ENCODE measurements at places on chromosomes 2 and 18. TPM values are rescaled to one million over a fixed set of nuclear protein-coding genes. Genes with fewer than 3 reads are reported as not detected.

- no peak for DNase-seq
Observed at GRCh38 chr18:10370716-10371115, 83.7 kb upstream of the APCDD1 start.

DNA sequence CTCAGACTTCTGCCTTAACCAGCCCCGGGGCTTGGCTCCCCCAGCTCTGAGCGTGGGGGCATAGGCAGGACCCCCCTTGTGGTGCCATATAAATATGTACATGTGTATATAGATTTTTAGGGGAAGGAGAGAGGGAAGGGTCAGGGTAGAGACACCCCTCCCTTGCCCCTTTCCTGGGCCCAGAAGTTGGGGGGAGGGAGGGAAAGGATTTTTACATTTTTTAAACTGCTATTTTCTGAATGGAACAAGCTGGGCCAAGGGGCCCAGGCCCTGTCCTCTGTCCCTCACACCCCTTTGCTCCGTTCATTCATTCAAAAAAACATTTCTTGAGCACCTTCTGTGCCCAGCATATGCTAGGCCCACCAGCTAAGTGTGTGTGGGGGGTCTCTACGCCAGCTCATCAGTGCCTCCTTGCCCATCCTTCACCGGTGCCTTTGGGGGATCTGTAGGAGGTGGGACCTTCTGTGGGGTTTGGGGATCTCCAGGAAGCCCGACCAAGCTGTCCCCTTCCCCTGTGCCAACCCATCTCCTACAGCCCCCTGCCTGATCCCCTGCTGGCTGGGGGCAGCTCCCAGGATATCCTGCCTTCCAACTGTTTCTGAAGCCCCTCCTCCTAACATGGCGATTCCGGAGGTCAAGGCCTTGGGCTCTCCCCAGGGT lies 5.5 kb downstream of the CTDSP1 start:
- no peak for DNase-seq

Gene CXCR1
- polyA plus RNA-seq = not detected

- no peak for DNase-seq
Observed at GRCh38 chr2:30380824-30381223, 66.2 kb upstream of the LCLAT1 start.

- DNase-seq = no peak
Observed at GRCh38 chr2:51299370-51299769, 267.4 kb upstream of the NRXN1 start.

GRCh38 chr2:196459539-196459938 lies 180.0 kb upstream of the CCDC150 start:
- no peak for DNase-seq

- DNase-seq = no peak
Observed at GRCh38 chr2:86027196-86027921, 78.3 kb downstream of the POLR1A start.

GRCh38 chr2:18971069-18971378 lies 381.7 kb upstream of the NT5C1B start:
- DNase-seq = no peak

Gene REG1B
- not detected for polyA plus RNA-seq

DNA sequence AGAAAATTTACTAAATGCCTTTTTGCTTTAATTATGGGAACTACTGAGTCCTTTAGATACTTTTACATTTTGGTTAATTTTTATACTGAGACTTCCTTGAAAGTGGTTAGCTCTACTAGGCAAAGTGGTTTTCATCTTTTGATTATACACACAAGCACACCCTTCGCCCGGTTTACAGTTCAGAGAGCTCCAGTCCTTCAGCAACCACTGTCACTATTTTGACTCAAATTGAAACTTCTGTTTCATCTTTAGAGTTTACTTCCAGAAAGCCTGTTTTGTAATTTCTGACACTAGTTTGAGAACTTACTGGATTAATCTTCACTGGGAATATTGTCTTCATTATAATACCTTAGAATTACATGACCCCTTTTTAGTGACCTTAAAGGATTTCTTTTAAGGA lies 140.3 kb upstream of the FOSL2 start:
- no peak for DNase-seq

Gene SMAD2
- 97.8 TPM for polyA plus RNA-seq
